ENCODE measurements at places on chromosomes 7 and 10.

GRCh38 chr7:91519241-91520158, 255.3 kb downstream of the FZD1 start:
- no peak for DNase-seq

DNA sequence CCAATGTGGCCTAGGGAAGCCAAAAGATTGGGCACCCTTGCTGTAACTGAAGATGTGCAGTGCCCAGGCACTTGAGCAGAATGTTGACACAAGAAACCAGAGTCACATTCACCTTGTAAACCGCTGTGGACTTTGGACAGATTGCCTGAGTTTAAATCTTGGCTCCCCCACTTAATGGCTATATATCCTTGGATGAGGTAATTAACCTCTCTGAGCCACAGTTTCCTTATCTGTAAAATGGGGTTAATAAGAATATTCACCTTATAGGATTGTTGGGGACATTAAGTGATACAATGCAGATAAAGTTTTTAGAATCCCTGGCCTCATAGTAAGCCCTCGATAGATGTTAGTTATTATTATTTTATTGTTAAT, 331.0 kb downstream of the LRMDA start:
- no peak for DNase-seq

- DNase-seq: no peak
These were observed 29.6 kb downstream of the AMZ1 start for GRCh38 chr7:2717293-2718261.

GRCh38 chr10:26662864-26663263, 34.6 kb upstream of the PDSS1 start:
- DNase-seq: no peak

- DNase-seq: no peak
These were observed 14.7 kb downstream of the ZNF488 start for GRCh38 chr10:47369251-47369894.

DNA sequence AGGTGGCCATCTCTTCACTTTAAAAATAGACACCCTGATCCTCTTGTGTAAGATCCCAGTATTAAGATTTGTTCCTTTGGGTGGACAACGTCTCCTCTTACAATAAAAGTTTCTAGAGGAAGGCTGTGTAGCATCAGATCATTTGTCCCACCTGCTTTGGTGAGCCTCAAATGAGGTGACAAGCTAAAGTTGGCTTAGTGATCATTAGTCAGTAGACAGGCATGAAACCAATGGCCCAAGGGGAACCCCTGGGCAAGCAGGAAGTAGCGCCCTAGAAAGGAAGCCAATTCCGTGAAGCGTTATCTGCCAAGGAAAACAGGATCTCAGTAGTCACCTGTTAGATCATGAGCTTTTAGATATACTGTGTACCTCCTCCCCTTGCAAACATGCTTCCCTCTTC, 66.8 kb downstream of the PCGF5 start:
- no peak for DNase-seq

GRCh38 chr7:93055543-93056107, 62.2 kb downstream of the SAMD9 start:
- no peak for DNase-seq

GRCh38 chr10:121076776-121077715, 225.9 kb downstream of the WDR11 start:
- no peak for DNase-seq

DNA sequence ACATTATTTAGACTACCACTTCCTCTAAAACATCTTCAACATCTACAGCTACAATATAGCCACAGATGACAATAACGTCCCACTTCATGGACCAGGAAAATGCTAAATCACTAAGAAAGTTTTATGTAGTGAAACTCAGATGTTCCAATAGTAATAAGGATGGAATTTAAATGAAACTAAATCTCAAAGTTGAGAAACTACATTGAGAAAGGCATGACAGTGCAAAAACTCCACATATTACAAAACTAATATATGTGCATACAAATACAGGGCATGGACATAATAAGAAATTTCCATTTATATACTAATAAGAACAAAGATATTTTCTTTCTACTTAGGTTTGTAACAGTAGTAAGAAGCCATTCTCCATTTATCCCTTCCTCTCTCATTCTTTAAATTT, 31.1 kb downstream of the POT1 start:
- DNase-seq: no peak

DNA sequence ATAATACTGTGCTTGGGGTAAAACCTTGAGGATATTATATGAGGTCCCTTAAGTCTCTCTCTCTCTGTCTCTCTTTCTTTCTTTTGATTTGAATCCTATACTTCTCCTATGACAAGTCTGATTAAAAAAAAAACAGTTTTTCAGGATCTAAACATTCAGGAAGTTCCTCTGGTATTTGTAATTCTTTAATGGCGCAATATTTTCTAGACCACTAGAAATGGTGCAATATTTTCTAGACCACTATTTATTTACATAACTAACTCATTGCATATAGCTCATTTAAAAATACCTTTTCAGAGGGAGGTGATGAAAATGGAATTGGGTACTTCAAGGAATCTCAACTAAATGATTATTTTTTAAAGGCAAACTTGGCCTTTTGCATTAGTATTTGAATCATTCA, 1235.3 kb downstream of the GATA3 start:
- DNase-seq: no peak

GRCh38 chr7:53326634-53327033, 291.2 kb downstream of the POM121L12 start:
- no peak for DNase-seq

GRCh38 chr10:130140425-130140824, 4.2 kb downstream of the GLRX3 start:
- no peak for DNase-seq

GRCh38 chr7:35982600-35982999, 170.5 kb upstream of the EEPD1 start:
- DNase-seq: no peak

GRCh38 chr7:104240401-104240800, 32.6 kb upstream of the ORC5 start:
- no peak for DNase-seq

DNA sequence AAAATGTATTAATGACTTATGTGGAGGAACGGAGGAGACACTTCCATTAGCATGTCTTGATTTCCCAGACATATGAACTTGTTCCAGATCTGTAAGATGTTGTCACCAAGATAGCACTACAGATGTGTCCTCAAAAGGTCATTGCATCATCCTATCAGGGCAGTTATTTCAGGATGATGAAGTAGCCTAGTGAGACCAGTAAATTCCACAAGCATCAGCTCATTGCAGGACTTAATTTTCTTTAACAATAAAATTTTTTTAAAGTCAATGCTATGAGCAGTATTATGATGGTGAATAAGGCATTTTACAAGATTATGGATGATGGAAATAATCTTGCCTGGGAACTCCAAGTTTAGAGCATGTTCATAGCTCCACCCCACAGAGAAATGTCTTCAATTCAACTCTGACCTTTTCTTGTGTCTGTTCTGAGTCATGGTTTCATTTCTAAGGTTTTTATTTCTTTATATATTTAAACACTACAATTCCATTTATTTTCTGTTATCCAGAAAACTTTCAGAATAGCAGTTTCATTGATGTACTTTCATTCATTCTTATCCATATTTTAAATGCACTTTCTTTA, 1203.3 kb upstream of the CELF2 start:
- DNase-seq: no peak

- DNase-seq: no peak
These were observed 281.0 kb downstream of the RPS24 start for GRCh38 chr10:78314651-78315050.

DNA sequence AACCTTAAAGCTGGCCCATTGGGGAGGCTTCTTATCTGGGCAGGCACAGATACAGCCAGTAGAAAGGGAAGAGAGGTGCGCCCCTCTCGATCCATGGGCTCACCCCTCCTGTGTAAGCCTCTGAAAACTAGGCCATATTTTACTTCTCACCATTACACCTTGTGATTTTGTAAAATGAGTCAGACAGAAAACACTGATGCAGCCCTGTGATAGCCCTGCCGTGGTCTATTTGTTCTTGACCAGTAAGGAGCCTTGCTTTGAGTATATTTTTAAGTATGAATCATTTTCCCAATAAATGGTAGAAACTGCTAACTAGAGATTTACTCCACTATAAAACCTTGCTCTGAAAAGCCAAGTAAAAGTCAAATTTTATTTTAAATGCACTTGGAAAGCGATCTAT, 329.8 kb upstream of the MBL2 start:
- no peak for DNase-seq

- no peak for DNase-seq
These were observed 13.5 kb downstream of the TBXAS1 start for GRCh38 chr7:139842401-139843210.

DNA sequence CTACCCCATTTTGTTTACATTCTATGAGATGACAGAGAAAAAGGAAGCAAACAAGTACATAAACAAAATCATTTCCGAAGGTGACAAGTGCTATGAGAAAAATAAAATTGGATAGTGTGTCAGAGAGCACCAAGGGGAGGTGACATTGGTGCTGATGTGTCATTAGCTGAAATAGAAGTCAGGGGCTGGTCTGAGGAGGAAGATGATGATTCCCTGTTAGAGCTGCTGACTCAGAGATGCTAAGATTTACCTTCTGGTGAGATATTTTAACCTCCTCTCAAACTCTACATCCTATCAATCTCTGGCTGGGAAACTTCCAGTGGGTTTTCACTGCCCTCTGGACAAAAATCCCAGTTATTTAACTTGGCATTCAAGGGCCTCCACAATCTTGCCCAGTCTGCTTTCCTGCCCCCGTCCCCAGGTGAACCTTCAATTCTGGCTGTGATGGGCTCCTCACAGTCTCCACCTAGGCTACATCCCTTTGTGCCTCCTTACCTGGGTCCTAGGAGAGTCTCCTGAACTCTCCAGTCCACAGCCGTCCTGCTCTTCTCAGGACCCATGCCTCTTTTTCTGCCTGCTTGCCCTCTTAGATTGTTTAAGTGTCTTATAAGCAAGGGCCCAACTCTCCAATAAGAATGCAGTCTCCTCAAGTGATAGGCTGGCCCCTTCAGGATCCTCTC, 26.6 kb downstream of the DUSP5 start:
- no peak for DNase-seq

GRCh38 chr10:14727465-14727864, 47.2 kb downstream of the FAM107B start:
- DNase-seq: no peak

DNA sequence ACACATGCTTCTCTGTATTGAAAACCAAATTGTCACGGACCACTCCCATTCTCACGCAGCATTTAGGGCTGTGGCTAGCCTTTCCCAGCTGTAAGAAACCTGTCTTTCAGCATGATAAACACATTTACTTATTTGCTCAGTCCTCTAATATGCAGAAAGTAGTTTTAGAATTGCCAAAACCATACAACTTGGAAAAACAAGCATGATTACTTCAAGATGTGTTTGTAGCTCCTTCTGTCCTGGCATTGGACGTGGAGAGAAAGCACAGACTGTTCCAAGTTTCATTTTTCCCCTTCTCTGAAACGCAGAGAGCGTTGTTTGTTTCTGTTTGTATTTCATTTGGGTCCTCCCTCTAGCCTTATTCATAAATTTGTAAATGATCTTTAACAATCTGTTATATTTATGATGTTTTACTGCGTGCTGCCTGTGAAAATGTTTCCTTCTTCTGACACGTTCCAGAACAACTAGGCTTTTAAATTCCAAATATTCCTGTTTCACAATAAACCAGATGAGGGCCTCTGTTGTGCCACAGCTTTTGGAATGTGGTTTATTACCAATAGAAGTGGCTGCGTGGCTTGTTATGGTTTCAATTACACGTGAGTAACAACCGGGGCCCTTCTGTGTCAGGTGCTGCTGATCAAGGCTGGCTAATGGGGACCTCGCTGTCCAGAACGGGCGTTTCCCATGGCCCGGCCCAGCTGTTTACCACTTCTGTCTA, 26.1 kb downstream of the MNX1 start:
- DNase-seq: no peak

DNA sequence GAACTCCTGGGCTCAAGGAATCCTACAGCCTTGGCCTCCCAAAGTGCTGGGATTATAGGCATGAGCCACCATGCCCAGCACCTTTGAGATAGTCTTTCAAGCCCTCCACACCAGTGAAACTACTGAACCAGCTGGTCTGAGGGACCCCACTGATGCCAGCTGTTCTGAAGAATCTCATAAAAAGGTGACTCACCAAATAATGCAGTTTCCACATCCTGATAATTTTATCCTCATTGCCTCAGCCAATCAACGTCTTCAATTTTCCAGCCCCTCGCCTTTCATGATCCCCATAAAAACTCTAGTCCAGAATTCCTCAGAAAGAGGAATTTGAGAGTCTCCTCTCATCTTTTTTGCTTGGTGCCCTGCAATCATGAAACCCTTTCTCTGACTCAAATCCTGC, 1691.6 kb upstream of the LRRTM3 start:
- no peak for DNase-seq
